ENCODE measurements at places on chromosomes 16 and 17.
A peak's percentile ranks its signal among the peaks of the same experiment; 100 is the strongest.

- no peak for DNase-seq
These were observed 7.3 kb upstream of the SMIM5 start for GRCh38 chr17:75625813-75626486.

DNA sequence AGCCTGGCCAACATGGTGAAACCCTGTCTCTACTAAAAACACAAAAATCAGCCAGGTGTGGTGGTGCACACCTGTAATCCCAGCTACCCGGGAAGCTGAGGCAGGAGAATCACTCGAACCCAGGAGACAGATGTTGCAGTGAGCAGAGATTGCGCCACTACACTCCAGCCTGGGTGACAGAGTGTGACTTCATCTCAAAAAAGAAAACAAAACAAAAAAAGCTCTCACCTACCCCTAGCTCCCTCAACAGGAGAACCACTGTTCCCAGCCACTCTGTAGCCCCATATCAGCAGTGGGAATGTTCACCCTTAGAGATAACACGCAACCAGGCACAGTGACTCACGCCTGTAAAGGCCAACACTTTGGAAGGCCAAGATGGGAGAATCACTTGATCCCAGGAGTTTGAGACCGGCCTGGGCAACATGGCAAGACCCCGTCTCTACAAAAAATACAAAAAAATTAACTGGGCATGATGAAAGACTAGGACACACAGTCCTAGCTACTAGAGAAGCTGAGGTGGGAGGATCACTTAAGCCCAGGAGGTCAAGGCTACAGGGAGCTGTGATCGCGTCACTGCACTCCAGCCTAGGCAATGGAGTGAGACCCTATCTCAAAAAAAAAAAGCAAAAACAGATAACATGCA lies 5.4 kb downstream of the TMC8 start:
- DNase-seq: no peak

GRCh38 chr17:40113110-40113906 lies 8.5 kb upstream of the MSL1 start:
- peak; percentile 94 for DNase-seq

DNA sequence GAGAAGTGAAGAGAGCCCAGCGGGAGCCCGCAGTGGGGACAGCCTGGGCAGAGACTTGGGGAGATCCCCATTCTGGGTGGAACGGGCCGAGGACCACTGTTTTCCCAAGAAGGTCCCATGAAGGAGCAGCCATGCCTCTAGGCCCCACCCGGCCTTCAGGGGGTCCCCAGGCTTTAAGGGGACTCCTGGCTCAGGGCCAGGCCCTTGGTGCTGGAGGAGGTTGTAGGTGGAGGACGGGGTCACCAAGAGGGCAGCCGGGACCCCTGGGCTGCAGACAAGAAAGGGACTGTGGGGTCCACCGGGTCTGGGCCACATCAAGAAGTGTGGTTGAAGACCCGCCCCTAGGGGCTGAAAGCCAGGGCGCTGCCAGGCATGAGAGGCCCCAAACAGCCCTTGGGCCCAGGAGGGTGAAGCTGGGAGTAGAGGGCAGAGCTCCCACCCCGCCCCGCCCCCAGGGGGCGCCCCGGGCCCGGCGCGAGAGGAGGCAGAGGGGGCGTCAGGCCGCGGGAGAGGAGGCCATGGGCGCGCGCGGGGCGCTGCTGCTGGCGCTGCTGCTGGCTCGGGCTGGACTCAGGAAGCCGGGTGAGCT lies at the start of gene PRSS21:
PRSS21 (plus strand) TSS at position 487 of the 589 bp plus-strand sequence; CDS start at position 519, 32 bp downstream.
- peak; percentile 28 for DNase-seq

DNA sequence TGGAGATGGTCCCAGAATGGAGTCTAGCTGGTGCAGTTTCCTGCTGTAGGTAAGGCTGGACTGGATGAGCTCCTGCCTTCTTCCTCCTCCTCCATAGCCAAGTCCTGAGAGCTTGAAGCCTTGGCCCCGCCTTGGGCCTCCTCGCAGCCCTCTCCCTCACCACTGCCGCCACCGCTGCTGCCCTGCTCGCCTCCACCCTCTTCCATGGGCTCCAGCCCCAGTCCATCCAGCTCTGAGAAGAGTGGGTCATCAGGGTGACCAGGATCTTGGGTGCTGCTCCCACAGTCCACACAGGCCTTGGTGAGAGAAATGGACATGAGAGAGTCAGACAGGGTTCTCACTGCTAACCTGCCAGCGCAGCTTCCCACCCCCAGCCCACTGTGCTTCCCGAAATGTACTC lies 11.2 kb downstream of the PER1 start:
- DNase-seq: no peak

- DNase-seq: no peak
These were observed 23.5 kb downstream of the GTF3C1 start for GRCh38 chr16:27526180-27526579.

DNA sequence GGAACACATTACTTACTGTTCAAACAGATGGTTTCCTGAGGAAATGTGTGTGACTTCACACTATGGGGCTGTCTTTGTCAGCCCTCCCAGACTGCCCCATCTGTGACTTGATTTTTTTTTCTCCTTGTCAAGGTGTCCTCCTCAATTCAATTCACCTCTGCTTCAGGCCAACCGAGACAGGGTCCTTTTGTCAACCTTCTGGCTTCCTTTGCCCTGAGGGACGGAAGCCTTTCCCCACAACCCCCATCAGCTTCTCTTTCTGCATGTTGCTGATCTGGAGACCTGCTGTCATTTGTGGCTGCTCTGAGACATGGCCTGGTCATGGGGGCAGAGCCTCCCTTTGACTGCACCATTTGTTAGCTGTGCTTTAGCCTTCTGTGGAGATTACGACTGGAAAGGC lies 21.3 kb upstream of the RGS9 start:
- no peak for DNase-seq

DNA sequence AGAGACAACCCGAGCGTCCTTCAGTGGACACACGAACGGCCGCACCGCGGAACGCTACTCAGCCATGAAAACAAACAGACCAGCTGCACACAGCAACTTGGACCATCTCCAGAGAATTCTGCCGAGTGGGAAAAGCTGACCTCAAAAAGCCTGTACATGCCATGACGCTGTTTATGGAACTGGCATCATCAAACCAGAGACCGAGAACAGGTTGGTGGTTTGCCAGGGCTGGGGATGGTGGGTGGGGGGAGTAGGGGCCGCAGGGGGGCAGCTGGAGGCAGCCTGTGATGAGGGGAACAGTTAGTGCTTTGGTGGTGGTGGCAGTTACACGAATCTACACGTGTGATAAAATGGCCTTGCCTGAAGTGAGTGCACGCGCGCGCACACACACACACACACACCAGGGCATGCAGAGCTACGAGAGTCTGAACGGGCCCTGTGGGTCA lies 169.8 kb downstream of the LAT start:
- DNase-seq: no peak

DNA sequence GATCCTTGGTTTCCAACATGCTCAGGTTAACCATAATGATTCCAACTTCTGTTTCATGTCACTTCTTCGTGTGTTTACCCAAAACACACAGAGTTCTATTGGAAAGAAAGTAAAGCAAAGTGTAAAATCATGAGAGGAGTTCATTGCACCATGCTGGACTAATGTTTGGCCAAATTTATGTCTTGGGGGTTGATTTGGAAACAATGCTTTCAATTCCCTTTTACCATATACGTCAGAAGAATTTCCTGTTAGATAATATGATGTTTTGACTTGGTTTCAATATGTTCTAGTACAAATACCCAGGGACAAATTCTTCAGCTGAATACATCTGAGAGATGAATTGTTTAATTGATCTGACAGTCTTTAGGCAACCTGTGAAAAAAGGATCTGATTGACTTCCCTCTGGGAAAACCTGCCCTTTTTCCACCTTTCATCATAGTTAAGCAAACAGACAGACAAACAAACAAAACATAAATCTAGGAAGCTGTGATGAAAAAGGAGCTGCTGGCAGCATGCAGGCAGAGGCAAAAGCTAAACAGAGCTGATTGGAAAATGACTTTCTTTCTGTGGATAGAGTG lies 26.0 kb upstream of the MPHOSPH6 start:
- DNase-seq: no peak

DNA sequence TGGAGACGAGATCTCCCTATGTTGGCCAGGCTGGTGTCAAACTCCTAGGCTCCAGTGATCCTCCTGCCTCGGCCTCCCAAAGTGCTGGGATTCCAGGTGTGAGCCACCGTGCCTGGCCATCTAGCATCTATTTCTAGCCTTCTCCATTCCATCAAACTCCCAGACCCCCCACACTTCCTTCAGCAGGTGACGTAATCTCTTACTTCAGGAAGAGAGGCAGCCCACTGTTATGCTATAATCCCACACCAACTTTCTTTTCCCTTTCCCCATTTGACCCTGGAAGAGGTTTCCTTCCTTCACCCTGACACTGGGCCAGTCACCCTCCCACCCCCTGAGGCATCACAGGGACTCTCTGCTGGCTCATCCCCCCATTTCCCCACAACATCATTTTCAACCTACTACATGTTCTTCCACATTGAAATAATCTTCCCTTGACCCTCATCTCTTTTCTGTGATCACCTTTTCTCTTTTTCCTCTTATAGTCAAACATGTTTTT lies 7.6 kb downstream of the ITGA2B start:
- no peak for DNase-seq

GRCh38 chr17:1011760-1012735 lies 15.1 kb downstream of the TIMM22 start:
- no peak for DNase-seq

- DNase-seq: no peak
These were observed 22.2 kb upstream of the RHOT1 start for GRCh38 chr17:32120141-32120540.

GRCh38 chr17:2406903-2407790 lies 6.3 kb upstream of the MNT start:
- DNase-seq: no peak

GRCh38 chr16:88883946-88884345 lies 17.5 kb upstream of the PABPN1L start:
- no peak for DNase-seq

DNA sequence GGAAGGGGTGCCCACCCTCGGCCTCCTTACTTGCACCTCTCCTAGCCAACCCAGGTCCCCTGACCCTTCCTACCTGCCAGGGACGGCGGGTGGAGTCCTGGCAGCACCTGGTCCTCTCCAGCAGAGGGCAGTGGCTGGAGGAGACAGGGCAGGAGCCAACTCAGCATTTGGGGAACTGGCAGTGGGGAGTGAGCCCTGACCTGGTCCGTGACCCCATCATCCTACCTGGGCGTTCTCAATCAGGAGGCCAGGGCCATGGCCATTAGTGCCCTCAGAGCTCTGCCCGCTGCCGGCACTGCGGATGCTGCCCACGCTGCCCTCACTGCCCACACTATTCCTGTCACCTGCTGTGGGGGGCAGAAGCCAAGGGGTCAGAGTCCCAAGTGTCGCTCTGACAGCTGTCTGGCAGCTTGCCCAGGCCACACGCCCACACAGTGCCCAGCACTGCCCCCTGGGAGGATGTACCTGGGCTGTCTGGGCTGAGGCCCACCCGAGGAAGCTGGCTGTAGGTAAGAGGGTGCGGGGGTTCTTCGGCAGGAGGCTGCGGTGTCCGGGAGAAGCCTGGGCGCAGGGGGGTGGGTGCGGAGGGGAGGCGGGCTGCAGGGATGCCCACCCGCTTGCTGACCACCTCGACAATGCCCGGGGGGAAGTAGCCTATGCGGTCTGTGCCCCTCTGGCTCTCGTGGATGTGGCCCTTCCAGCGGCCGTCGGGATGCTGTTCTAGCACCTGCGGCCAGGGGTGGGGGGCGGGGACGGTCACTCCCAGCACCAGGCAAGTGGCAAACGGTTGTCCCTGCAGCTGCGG lies 10.8 kb downstream of the CASKIN2 start:
- DNase-seq: peak; percentile 34

- DNase-seq: peak; percentile 44
These were observed 29.1 kb downstream of the AKAP1 start for GRCh38 chr17:57114085-57114673.

- no peak for DNase-seq
These were observed 93.0 kb downstream of the GOSR1 start for GRCh38 chr17:30570191-30570590.

DNA sequence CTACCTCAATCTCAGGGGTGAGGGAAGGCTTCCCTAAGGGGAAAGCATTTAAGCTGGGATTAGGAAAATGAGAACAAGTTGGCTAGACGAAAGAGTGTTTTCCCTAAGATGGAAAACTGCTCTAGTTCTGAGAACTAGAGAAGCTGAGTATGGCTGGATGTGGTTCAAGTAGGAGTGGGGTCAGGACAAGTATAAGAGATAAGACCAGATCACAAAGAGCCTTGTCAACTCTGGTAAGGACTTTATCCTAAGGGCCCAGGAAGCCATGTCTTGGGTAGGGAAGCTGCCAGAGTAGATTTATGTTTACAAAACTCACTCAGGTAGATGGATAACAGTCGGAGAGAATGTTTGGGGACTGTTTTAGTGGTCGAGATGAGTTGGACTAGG lies 1.7 kb downstream of the ANKS4B start:
- no peak for DNase-seq

- DNase-seq: no peak
These were observed 5.4 kb upstream of the CLDN9 start for GRCh38 chr16:3007059-3007956.

DNA sequence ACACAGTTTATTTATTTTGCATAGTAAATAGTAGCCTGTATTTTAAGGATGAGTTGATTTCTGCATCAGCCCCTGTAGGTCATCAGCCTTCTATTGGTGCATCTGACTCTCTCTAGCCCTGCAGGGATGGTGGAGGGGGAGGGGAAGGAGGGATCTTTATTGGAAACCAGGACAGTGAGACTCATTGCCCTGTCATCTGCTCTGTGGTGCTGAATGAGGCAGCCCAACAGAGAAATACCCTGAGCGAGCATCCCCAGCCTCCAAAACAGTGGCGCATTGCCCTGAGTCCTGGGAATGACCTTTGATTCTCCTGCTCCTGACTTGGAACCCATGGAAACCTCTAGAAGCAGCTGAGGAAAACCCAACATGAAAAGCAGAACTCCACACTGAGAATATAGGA lies 45.5 kb upstream of the STH start:
- no peak for DNase-seq

- peak; percentile 78 for DNase-seq
These were observed at the start of gene ANTKMT for GRCh38 chr16:720990-721764. TSS of gene ANTKMT (plus strand) at chr16:721146. CDS start at chr16:721275, 129 bp downstream.

GRCh38 chr16:84829168-84829965 lies 9.6 kb downstream of the CRISPLD2 start:
- no peak for DNase-seq

- DNase-seq: no peak
These were observed 954 bp downstream of the MYO1D start for GRCh38 chr17:32875923-32876416.

- DNase-seq: no peak
These were observed 2.4 kb upstream of the CCL3L1 start for GRCh38 chr17:36198831-36199465.

DNA sequence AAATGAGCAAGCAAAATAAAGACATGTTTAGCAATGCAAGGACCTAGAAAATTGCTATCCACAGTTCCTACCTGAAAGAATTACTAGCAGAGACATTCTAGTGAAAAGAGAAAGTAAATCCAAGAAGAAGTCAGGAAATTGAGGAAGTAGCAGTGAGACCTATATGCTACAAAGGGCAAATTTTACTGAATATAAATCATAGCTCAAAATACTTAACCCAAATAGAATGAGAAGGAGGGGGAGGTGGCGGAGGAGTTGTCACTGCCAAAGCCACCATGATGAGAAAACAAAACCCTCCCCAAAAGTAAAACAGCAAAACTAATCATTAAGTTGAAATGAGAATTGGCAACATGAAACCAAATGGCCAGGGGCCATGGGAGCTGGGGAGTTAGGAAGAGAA lies 39.3 kb downstream of the PITPNM3 start:
- no peak for DNase-seq

GRCh38 chr17:1274245-1274608 lies 4.0 kb downstream of the BHLHA9 start:
- DNase-seq: no peak

- no peak for DNase-seq
These were observed 36.8 kb upstream of the BCAR1 start for GRCh38 chr16:75288181-75288580.

GRCh38 chr17:79438058-79438457 lies 172.8 kb downstream of the RBFOX3 start:
- no peak for DNase-seq

GRCh38 chr16:84532291-84532724 lies 27.8 kb upstream of the MEAK7 start:
- no peak for DNase-seq

Measured in CD4-positive, alpha-beta memory T cell (primary cell).